G401 (cell line): ENCODE measurements at places on chromosomes 1 and 21.

GRCh38 chr1:60425528-60425927 is 352.0 kb upstream of the C1orf87 start:
- no peak for DNase-seq

- no peak for DNase-seq
Observed at GRCh38 chr1:11340233-11340632, 67.2 kb downstream of the UBIAD1 start.

DNA sequence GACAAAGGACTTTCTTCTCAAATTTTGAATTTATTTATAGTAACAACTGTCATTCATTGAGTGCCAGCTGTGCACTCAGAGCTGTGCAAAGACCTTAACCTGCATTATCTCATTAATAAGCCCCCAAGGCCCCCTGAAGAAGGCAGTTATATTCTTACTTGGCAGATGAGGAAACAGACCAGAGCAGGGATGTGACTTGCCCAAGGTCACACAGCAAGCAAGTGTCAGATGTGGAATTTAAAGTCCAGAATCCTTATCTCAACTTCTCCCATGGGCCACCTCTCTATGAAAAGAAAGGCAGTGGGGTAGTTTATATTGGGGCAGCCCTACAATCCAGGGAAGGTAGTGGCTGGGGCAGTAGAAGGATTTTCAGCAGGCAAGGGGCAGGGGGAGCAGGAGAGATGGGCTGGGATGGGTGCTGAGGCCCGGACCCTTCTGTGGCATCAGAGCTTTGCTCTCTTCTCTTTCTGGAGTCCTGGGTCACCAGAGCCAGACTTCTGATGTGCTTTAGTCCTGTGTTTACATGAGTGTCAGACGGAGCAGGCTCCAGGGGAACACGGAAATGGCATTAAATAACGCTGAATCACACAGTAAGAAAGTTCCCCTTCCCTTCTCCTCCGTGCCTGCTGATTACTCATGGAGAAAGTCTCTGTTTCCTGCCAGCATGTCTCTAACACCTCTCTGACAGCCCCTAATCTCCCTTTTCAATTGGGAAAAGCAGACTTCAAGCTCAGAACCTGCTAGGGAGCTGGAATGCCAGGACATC is 39.5 kb downstream of the EPHB2 start:
- DNase-seq, result no peak

- no peak for DNase-seq
Observed at GRCh38 chr21:44441581-44442265, 13.6 kb upstream of the LRRC3 start.

DNA sequence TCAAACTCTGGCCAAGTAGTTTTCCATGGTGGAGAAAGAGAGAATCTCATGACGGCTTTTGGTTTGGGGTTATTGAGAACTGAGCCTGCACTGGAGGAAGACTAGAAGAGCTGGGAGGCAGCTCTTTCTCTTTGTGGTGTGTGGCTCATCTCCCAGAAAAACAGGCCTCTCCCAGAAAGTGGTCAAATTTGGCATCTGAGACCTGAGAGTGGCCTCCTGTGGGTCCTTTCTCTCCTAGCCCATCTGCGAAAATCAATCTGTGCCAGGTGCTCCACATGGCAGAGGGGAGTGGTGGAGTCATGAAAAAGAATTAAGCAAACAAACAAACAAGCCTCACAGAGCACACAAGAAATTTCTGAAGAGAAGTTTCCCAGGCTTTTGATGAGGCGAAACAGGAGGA is 305.0 kb downstream of the ST6GALNAC3 start:
- peak; percentile 96 for DNase-seq

DNA sequence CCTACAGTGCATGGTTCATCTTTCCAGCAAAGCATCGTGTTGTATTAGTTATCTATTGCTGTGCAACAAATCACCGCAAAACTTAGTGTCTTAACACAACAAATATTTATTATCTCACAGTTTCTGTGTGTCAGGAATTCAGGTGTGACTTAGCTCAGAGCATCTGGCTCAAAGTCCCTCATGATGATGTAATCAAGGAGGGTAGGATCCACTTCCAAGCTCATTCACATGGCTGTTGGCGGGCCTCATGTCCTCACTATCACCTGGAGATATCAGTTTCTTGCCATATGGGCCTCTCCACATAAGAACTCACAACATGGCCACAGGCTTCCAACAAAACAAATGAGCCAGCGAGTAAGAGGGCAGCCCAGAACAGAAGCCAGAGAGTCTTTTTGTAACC is 135.6 kb upstream of the GJB5 start:
- no peak for DNase-seq

DNA sequence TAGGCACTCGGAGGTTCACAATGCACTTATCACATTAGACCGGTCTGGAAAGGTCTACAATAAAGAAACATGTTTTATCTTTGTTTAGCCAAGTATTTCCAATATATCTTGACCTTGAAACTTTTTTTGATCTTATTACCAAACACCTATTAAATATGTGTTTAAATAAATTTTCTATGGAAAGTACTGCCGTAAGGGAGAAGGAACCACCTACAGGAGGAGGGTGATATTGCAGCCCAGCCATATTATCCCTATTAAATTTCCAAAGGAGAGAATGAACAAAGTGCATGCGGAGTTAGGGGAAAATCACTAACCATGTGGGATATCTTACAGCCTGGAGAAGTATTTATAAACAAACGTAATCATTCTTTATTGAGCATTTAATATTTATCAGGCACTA is 14.5 kb downstream of the BRINP2 start:
- no peak for DNase-seq

- no peak for DNase-seq
Observed at GRCh38 chr1:172642970-172643369, 15.9 kb upstream of the FASLG start.

GRCh38 chr1:66335125-66335524 is 198.8 kb upstream of the SGIP1 start:
- no peak for DNase-seq

GRCh38 chr1:85762804-85763203 is 54.6 kb upstream of the ZNHIT6 start:
- DNase-seq, result no peak

DNA sequence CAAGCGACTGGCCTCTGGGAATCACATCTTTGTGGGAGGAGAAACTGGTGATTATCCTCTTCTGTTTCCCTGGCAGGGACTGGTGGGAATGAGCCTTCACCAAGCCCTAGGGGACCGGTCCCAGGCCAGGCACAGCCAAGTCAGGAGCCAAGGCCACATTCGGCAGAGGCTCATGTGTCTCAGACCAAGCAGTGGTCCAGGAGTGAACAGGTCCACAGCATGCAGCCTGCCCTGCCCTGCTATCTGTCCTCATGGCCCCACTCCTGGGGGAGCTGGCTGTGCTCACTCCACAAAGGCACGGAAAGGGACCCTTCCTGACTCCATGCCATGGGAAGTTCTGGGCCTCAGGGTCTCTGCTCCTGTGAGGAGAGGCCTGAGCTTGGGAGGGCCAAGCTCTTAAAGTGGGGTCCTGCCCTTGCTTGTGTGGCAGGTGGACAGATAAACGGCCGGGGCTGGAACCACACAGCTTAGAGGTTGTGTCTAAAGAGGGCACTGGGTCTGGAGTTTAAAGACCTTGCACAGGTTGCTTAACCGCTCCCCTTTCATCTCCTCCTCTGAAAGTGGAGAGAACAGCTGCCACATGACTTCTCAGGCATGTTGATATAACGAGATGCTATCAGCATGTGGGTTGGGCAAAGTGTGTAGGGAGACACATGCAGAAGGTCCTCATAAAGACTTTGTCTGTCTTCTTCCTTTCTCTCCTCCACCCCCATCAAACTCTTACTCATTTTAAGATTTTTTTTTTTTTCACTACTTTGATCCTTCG is 57.5 kb downstream of the CASQ2 start:
- no peak for DNase-seq

GRCh38 chr1:116346943-116347673 is 25.9 kb upstream of the ATP1A1 start:
- peak; percentile 37 for DNase-seq

DNA sequence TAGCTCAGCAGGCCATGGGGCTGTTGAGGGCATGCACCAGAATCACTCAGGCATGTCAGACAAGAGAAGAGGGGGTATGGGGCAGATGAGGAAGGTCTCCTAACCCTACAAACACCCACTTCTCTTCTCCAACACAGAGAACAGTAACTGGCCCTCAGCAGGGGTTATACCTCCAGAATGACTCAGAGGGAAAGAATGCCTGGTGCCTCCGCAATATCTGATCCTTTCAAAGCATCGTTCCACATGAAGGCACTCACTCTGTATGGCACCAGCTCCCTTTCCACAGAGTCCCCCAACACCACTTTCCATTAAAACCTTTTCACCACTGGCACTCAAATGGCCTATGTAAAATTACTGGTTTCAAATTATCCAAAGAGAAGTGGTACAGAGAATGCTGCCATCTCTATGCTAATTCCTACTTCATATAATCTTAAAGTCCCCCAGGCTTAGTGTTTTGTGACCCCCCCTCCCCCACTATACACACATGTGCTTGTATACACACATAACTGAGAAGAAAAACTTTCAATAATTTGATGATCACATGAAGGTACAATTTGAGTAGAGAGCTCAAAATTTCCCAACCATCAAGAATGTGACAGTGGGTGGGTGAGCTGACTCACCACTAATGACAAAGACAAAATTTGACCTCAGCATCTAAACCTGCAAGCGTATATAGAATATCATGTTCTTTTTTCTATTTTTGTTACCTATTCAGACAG is 91.5 kb downstream of the SIPA1L2 start:
- DNase-seq, result no peak

- peak; percentile 56 for DNase-seq
Observed at GRCh38 chr1:64956733-64957441, 9.5 kb downstream of the JAK1 start.

DNA sequence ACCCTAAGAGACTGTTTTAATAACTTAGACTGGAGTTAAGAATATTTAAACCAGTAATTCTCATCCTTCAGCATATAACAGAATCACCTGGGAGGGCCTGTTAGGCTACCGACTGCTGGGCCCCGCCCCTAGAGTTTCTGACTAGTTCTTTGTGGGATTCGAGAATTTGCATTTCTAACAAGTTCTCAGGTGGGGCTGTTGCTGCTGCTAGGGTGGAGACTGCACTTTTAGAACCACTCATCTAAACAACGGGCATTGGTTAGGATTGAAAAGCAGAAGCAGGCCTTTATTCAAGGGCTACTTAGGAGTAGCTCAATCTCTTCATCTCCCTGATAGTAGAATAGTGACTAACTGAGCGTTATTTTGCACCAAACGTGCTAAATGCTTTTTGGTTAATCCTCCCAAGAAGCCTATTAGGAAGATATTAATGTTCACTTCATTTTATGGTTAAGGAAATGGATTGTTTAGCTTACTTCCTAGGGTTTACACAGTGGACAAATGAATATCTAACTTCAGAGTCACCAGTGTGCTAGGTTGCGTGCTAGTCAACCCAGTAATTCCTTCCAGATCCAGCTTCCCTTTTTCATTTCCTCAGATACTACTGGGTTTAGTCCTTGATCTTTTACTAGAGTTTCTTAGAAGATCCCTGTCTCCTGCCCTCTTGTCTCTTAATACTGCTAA is 31.1 kb upstream of the UAP1 start:
- no peak for DNase-seq

- no peak for DNase-seq
Observed at GRCh38 chr1:169849346-169850022, 44.2 kb downstream of the SCYL3 start.

DNA sequence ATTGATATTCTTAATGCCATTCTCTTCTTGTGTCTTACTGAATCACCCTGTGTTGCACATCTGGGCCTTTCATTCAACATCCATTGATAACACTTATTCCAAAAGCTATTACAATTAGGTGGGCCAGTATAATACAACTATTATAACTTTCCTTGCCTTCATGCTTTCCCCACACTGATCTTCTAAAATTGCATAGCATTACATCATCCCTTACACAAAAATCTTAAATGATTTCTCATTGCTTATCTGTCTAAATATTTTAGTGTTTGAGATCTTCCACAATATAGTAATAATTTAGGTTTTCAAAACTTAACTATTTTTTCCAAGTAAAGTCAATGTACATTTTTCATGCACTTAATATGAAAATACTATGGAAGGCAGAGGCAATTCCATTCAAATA is 1634.1 kb downstream of the PLA2G4A start:
- no peak for DNase-seq

- no peak for DNase-seq
Observed at GRCh38 chr1:109765483-109765815, 1.7 kb upstream of the EPS8L3 start.

DNA sequence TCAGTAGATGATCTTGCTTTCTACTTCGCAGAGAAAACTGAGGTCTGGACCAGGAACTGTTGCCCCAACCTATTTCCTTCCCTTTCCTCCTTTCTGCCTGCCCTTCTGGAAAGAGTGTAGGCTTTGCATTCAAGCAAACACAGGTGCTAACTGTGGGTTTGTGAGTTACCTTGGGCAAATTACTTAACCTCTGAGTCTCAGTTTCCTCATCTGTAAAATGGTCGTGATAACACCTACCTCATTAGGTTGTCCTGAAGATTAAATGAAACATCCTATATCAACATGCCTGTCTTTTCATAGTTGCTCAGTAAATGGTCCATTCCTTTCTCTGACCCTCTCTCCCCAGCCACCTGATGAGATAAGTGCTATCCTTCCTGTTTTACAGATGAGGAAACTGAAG is 9.5 kb upstream of the BLACAT1 start:
- no peak for DNase-seq

- DNase-seq, result peak; percentile 97
Observed at GRCh38 chr1:203304919-203305808, at the start of gene BTG2. Gene BTG2 (plus strand): TSS chr1:203305519. CDS start chr1:203305607, 88 bp downstream.

DNA sequence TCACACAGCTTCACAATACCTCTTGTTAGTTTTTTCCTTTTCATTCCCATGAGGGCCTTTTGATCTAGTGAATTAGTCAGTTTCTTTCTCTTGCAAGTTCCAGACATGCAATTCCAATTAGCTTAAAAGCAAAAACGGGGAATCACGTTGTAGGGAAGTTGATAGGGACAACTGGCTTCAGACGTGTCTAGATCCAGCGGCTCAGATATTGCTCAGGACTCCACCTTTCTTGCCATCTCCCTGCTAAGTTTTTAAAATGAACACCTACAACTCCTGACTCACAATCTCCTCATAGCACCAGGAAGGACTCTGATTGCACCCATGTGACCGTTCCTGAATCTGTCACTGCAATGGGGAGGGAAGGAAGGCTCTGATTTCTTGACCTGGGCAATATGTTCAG is 63.8 kb upstream of the ARHGAP29 start:
- DNase-seq, result no peak

GRCh38 chr21:44886113-44887075 is 12.9 kb upstream of the PTTG1IP start:
- DNase-seq, result no peak
